Uterus (tissue), 4 donors: ENCODE measurements at places on chromosomes 7 and 10.

GRCh38 chr7:100016215-100016901 is 962 bp downstream of the ZKSCAN1 start:
- no peak for DNase-seq

DNA sequence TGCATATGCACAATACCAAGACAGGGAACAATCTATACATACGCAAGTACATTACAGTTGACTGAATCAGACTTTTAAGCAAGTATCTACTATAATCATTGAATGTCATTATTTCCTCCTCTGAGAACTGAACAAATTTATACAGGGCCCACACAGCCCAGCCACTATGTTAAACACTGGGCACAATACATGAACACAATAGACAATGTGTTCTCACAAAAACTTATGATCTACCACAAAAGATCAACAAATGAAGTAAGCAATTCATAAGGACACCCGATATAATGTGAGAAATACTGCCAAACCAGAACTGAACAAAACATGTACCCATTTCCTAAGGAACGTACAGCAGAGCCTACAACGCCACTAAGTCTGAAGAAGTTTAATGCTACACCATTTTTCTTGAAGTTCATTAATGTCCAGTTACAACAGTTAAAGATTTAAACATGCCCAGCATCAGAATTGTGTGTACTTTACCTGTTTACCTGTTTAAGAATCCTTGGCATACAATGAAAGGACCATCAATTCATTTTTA is 31.5 kb downstream of the SHTN1 start:
- DNase-seq: no peak

DNA sequence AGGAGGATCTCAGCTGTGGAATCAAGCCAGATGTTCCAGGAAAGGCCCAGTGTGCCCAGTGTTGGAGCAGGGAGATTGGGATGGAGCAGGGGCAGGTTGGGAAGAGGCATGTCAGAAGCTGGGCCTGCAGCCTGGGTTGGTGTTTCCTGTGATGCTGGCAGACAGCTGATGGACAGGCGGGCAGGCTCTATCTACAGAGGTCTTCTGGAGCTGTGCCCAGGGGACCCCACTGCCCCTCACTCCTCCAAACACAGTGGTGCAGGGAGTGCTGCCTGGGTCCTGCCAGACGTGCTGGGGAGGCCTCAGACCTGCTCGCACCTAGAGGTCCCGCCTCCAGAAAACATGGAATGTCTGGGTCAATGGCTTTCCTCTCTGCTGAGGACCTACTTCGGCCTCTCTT is 182.9 kb upstream of the TCERG1L start:
- DNase-seq: no peak

GRCh38 chr10:113124724-113125123 is 174.7 kb downstream of the TCF7L2 start:
- no peak for DNase-seq

GRCh38 chr7:99199226-99199625 is 8.7 kb downstream of the KPNA7 start:
- no peak for DNase-seq

DNA sequence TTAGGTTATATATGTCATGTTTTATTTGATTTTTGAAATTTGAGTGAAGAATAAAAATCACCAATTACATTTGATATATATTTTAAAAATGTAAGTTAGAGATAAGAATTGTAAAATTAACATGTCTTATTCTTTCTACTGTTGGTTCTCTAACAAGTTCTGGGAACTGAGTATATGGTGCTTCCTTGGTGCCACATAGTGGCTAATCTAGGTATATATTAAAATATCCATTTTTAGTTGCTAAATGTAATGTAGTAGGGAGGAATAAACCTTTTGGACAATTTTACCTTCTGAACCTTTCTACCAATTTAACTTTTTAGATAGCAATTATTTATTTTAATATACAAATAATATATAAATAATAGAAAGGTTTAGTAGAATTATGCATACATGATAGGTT is 17.5 kb downstream of the CFAP69 start:
- DNase-seq: no peak

GRCh38 chr10:27997865-27998177 is 1.1 kb downstream of the ODAD2 start:
- DNase-seq: no peak

- no peak for DNase-seq
Measured at GRCh38 chr10:6382081-6382480, 179.3 kb downstream of the PFKFB3 start.

GRCh38 chr10:86512137-86512536 is 9.5 kb downstream of the WAPL start:
- DNase-seq: no peak

- no peak for DNase-seq
Measured at GRCh38 chr7:74138945-74139843, 35.0 kb upstream of the EIF4H start.

DNA sequence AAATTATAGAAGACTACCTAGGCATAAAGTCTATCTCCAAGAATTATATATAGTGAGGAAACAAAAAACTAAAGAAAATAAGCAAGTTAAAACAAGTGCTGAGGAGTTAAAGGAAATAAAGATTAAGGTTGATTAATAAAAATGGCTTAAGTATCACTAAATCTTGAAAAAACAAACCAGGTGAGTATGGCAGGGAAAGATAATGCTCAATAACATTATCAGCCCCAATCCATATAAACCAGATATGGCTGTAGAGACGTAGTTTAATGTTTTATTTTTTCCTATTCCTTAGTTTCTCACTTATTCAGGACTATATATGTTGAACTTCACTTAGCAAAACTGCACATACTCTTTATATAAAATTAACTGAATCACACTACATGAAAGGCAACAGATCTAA is 4.4 kb downstream of the WASL start:
- DNase-seq: no peak

GRCh38 chr10:34384372-34384771 is 430.7 kb downstream of the PARD3 start:
- DNase-seq: no peak

DNA sequence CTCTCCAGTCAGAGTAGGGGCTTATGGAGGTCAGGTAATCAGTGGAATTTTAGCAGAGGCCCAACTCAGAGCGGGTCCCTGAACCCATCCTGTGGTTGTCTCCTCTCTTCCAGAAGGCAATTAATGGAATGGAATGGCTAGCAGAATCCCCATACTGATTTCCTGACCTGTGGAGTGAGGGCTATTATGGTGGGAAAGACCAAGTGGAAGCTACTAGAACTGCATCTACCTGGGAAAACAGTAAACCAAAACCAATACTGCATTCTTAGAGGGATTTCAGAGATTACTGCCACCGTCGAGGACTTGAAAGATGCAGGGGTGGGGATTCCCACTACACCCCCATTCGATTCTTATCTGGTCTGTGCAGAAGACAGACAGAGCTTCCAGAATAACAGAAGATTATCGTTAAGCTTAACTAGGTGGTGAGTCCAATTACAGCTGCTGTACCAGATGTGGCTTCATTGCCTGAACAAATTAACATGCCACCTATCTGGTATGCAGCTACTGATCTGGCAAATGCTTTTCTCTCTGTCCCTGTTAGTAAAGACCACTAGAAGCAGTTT is 73.2 kb downstream of the LMBR1 start:
- DNase-seq: no peak
